ENCODE measurements at places on chromosomes 3 and 15.

GRCh38 chr3:122989856-122990575 is 37.5 kb downstream of the SEMA5B start:
- no peak for DNase-seq

DNA sequence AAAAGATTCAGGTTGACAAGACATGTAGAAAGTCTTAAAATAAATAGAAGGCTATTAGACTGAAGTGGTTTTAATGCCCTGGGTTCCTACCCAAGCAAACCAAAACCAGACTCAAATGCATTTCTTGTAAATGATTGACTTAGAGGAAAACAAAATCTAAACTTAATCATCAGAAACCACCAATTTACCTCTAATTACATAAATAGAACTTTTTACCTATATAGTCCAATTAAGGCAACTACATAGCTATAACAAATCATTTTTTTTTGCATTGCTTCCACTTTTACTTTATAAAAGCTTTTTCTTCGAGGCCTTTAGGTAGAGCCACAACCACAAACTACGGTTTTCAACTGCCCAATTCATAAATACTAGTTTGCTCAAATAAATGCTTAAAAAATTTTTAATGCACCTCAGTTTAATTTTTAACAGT is 231.3 kb upstream of the ARHGEF26 start:
- no peak for DNase-seq

GRCh38 chr15:60679256-60679655 is 200.3 kb upstream of the ICE2 start:
- peak; percentile 79 for DNase-seq

GRCh38 chr15:44736181-44736765 is at the start of gene TRIM69:
Gene TRIM69 (plus strand): TSS chr15:44736528. CDS start chr15:44736705, 177 bp downstream.
- no peak for DNase-seq

Measured in fibroblast of skin of right quadriceps (primary cell).